ENCODE measurements at places on chromosomes 11 and 22.
A peak's percentile ranks its signal among the peaks of the same experiment; 100 is the strongest.

DNA sequence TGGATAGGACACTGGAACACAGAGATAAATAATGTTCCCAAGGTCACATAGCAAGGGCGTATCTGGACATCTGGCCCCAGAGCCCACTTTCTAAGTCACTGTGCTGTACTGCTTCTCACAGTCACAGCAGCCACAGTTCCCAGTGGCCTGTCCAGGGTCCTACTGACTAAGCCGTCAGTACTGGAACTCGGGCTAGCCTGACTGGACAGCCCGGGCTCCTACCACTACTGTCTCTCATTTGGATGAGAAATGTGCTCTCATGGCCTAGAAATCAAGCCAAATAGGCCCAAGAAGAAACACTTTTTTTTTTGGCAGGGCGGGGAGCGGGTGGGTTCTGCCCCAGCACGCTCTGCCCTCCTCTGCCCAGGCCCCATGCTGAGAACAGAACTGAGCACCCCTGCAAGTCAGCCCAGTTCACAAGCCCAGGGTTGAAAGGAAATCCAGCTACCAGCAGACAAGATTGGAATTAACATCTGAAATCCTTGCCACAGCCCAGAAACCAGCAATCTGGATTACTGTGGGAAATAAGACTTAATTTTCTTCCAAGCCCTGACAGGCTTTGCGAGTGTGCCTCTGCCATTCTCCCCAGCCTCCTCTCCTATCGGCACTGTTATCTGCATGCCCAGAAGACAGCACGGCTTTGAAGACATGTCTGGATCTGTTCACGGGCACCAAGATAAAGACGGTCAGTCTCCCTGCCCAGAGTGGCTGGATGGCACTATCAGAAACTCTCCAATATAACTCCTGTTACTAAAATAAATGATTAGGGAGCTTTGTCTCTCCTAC, 182.9 kb upstream of the NCAM1 start:
- no peak for DNase-seq

DNA sequence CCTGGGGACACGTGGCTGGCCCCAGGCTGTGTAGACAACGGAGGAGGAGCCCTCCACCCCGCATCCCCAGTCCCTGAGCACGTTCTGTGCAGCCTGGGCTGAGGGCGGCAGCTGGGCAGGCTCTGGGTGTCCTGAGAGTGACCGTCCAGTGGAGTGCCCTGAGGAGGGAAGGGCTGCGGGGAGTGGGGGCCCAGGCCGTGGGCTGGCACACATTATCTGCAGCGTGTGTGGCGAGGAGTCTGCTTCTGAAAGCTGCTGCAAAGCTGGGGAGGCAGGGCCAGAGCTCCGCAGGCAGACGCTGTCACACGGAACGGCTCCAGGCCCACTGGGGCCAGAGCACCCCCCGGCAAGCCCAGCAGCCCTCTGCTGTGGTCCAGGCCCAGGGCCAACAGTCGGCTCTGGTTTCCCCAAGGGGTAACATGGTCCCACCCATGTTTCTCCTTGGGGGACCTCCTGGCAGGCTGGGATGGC, 835 bp upstream of the ANO9 start:
- no peak for DNase-seq

- DNase-seq = no peak
Observed at GRCh38 chr11:94759522-94759921, 8.6 kb upstream of the AMOTL1 start.

DNA sequence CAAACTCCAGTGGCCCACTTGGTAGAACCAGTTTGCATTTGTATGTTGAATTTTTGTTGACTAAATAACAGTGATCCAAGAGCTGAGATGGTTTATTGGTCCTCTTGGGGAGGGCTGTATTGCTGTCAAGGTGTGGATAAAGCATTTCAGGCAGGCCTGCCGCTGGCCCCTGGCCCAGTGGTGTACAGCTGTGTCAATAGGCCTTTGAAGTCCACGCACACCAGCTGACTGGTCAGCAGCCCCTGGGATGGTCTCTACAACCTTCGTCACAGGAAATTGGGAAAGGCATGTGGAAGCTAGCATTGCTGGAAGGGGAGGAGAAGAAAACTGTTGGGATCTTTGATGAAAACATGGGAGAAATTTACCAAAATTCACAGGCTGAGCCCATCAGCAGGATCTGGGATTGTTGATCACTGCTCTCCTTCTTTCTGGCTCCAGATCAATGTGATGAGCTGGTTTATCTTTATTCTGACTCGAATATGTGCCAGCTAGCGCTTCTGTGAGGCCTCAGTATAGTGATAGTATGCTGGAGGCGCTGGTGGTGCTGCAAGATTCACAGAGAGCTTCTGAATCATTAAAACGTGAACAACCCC, 12.5 kb upstream of the E2F8 start:
- no peak for DNase-seq

- no peak for DNase-seq
Observed at GRCh38 chr11:91755951-91756707, 468.5 kb upstream of the FAT3 start.

GRCh38 chr11:96906476-96906875, 516.7 kb downstream of the JRKL start:
- DNase-seq = no peak

DNA sequence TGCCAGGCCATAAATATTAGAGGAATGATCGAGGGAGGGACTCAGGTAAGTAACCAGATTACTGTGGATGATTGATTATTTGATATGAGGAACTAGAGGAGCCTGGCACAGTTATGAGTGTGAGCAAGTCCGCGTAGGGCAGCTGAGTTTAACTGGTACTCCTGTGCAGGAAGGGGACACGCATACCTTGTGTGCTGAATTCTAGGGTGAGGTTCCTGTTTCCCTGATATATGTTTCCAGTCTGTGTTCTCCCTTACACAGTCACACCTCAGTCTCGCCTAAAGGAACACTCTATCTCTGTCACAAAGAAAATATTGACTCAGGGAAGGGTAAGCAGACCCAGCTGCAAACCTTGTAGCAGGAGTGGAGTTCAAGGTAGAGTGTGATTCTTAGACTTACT, 17.4 kb downstream of the SGSM3 start:
- DNase-seq = no peak

- DNase-seq = no peak
Observed at GRCh38 chr11:695288-695537, 191 bp upstream of the DEAF1 start.

- DNase-seq = no peak
Observed at GRCh38 chr11:128790196-128790595, 76.9 kb downstream of the KCNJ1 start.

- peak; percentile 71 for DNase-seq
Observed at GRCh38 chr22:37223965-37224551, 11.8 kb upstream of the SSTR3 start.

GRCh38 chr11:105867742-105868141, 154.3 kb downstream of the MSANTD4 start:
- no peak for DNase-seq

Data from GM20000 (cell line).